Fibroblast of lung (primary cell): ENCODE measurements at places on chromosomes 5 and 9. TPM values are rescaled to one million over a fixed set of nuclear protein-coding genes. Genes with fewer than 3 reads are reported as not detected.

Gene SLC6A18
- total RNA-seq: not detected in 2 replicates

DNA sequence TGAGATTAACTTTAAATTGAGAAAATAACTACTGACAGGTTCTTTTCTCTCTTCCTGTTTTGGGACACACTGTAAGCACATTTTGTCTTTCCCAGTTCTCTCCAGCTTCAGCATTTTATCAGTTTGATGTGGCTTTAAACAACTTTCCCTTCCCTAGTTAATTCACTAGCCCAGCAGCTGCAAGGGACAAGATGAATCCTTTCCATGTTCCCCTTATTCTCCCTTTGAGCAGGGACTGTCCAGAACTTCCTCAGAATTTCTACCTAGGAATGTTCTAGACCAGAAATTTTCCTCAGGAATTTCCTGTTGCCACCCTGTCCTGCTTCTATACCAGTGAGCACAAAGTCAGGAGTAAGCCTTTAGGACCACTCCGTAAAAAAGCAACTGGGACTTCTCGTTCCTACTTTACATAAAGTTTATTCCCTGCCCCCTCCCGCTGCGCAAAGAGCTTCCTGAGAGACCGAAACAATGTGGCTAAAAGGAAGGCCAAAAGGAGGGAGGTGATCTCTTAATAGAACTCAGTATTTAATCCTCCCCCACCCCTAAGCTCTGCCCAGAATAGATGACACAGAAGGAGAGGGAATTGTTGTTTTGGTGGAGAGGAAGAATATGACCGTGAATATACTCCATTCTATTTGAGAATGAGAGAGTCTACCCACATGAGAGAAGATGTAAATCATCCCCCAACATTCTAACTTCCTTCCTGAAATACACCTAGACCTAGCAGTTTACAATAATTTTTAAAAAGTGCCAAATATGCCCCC, 61.9 kb downstream of the GLIS3 start:
- H3K4me3 ChIP-seq: no peak overlapping the region
- H3K36me3 ChIP-seq: no peaks in the 10 kb centered on the region
- peak; percentile 69 for DNase-seq
- H3K27me3 ChIP-seq: no peaks in the 10 kb centered on the region
- no peak overlapping the region for H3K27ac ChIP-seq
- H3K4me1 ChIP-seq: peaks cover 2% of the 10 kb centered on the region

Gene GCNT4
- total RNA-seq: 1.8 and 3.6 TPM in 2 replicates

GRCh38 chr9:12394105-12394504, 299.1 kb upstream of the TYRP1 start:
- H3K36me3 ChIP-seq: no peaks in the 10 kb centered on the region
- no peak for DNase-seq
- H3K4me1 ChIP-seq: no peaks in the 10 kb centered on the region
- no peaks in the 10 kb centered on the region for H3K27me3 ChIP-seq
- no peak overlapping the region for H3K27ac ChIP-seq
- no peak overlapping the region for H3K4me3 ChIP-seq

Gene NSUN2
- 36.5 and 43.6 TPM in 2 replicates for total RNA-seq

- H3K27ac ChIP-seq: no peak overlapping the region
- no peaks in the 10 kb centered on the region for H3K36me3 ChIP-seq
- no peak overlapping the region for H3K4me3 ChIP-seq
- no peaks in the 10 kb centered on the region for H3K4me1 ChIP-seq
- DNase-seq: peak; percentile 6
These were observed 306.9 kb downstream of the GLIS3 start for GRCh38 chr9:3992924-3993323.

Gene PDLIM7
- total RNA-seq: 55.2 and 65.2 TPM in 2 replicates

DNA sequence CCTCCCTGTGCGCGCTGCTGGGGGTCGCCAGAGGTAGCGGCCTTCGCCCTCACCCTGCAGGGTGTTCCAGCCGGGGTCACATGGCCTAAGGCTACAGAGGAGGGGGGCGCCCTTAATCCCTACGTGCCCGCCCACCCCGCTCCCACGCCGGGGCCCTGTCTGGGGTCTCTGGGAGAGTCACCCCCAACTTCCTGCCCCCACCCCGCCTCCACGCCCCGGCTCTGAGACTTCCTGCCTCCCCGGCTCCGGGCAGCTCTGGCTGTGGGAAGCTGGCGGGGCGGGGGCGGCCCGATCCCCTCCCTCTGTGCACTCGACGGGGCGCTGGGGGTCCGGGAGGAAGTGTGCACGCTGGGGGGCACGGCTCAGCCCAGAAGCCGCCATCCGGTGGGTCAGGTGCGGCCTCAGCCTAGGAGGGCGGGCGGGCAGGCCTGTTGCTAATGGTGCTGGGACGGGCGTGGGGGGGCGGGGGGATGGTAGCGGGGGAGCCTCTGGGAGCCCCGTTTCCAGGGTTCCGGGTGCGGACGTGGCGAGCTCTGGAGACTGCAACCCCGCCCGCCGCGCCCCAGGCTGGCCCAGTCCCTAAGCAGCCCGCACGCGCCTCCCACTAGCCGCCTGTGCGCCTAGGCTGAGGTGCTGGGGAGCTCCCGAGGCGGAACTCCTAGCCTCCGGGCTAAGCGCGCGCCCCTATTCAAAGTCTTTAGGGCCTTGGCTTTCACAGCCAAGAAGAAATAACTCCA, 61.6 kb downstream of the CXXC5 start:
- peaks cover 7% of the 10 kb centered on the region for H3K4me1 ChIP-seq
- no peak overlapping the region for H3K4me3 ChIP-seq
- H3K27ac ChIP-seq: no peak overlapping the region
- no peak for DNase-seq
- no peaks in the 10 kb centered on the region for H3K36me3 ChIP-seq

DNA sequence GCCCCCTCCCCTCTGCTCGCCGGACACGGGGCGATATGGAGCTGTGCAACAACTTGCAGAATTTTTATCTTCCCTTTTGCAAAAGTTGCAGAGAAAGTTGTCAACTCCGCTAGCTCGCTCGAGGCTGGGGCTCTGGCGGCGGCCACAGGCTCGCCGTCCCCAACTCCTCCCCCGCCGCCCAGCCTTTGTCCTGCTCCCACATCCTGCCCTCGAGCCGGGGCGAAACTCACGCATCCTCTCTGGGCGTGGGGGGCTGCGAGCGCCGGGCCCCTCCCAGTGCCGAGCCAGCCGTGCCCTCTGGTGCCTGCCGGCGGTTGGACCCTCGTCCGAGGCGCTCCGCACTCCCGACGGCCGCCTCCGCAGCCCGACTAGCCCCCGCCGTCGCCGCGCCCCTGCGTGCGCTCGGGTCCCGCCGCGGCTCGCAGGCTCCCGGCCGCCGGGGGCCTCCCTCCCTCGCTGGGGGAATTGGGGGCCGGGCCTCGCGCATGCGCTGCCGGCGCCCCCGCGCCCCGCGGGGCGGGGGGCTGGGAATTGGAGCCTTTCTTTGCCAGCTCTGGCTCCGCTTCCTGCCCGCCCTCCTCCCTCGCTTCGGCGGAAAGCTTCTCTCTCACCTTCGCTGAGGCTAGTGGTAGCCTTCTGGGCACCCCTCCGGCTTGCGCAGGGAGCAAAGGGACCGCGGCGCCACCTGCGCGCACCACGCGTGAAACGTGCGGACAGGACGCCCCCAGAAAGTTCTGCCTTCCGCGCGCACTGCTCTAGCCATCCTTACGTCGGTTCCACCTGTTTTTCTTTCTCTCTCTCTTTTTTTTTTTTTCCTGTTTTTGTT, at the start of gene CCNJL:
TSS of gene CCNJL (minus strand) at position 431 of the 826 bp plus-strand sequence. CDS start 641 bp downstream, outside the sequence.
- peak within 1 kb of the TSS; percentile 54 for H3K4me3 ChIP-seq
- H3K27ac ChIP-seq: no peak within 1 kb of the TSS
- peaks cover 11% of the 10 kb centered on the region for H3K27me3 ChIP-seq
- no peaks in the 10 kb centered on the region for H3K4me1 ChIP-seq
- DNase-seq: peak; percentile 53
- H3K36me3 ChIP-seq: no peaks in the 10 kb centered on the region

DNA sequence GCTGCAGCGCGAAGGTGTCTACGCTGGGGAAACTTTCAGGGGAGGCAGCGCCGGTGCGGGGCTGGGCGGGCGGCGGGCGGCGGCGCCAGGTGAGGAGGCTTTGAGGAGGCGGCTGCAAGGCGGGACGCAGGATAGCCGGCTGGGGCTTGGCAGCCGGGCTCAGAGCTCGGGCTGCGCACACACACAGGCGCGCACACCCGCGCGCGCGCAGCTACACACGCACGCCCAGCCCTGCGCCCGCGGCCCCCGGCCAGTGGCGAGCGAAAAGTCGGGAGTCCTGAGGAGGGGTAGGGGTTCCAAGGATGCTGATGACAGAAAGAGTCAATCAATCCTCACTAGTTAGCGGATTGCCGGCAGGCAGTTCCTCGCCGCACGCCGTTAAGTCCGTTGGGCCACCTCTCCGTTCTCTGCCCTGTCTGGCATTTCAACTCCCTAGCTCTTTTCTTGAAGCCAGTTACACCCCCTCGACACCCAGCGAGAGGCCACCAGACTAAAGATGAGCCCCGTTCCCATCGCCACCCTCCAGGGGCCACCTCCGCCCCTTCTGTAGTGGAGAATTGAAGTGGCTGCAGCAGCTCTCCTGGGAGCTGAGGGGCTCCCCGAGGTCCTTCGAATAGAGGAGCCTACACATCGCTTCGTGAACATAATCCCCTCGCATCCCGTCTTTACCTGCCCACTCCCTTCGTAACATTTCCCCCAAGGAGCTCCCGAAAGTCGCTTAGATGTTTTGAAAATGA, 1640.3 kb upstream of the C9orf72 start:
- H3K4me3 ChIP-seq: no peak within 1 kb of the TSS
- no peak for DNase-seq
- H3K27ac ChIP-seq: no peak within 1 kb of the TSS
- H3K36me3 ChIP-seq: no peaks in the 10 kb centered on the region

Gene ATG12
- total RNA-seq: 37.2 and 38.8 TPM in 2 replicates

- H3K27me3 ChIP-seq: no peaks in the 10 kb centered on the region
- no peaks in the 10 kb centered on the region for H3K4me1 ChIP-seq
- H3K27ac ChIP-seq: no peak overlapping the region
- no peak overlapping the region for H3K4me3 ChIP-seq
These were observed 379.0 kb downstream of the GLIS3 start for GRCh38 chr9:3920604-3921582.

Gene SIT1
- 0.17 TPM in 1 of 2 replicates, not detected in the other for total RNA-seq

GRCh38 chr9:3028535-3028934, 184.6 kb upstream of the PUM3 start:
- H3K4me3 ChIP-seq: no peak overlapping the region
- H3K4me1 ChIP-seq: no peaks in the 10 kb centered on the region
- DNase-seq: peak; percentile 3
- no peaks in the 10 kb centered on the region for H3K27me3 ChIP-seq

- no peaks in the 10 kb centered on the region for H3K27me3 ChIP-seq
- H3K27ac ChIP-seq: no peak overlapping the region
- no peaks in the 10 kb centered on the region for H3K36me3 ChIP-seq
- no peaks in the 10 kb centered on the region for H3K4me1 ChIP-seq
These were observed 47.3 kb upstream of the ACTBL2 start for GRCh38 chr5:57529864-57530263.

GRCh38 chr5:74500110-74500917, 140.2 kb downstream of the ENC1 start:
- H3K4me3 ChIP-seq: no peak overlapping the region
- H3K27me3 ChIP-seq: no peaks in the 10 kb centered on the region
- H3K36me3 ChIP-seq: no peaks in the 10 kb centered on the region
- peaks cover 3% of the 10 kb centered on the region for H3K4me1 ChIP-seq
- no peak overlapping the region for H3K27ac ChIP-seq
- no peak for DNase-seq

- no peak overlapping the region for H3K27ac ChIP-seq
- H3K4me3 ChIP-seq: no peak overlapping the region
- H3K4me1 ChIP-seq: no peaks in the 10 kb centered on the region
- H3K36me3 ChIP-seq: no peaks in the 10 kb centered on the region
- H3K27me3 ChIP-seq: no peaks in the 10 kb centered on the region
These were observed 45.9 kb downstream of the RANBP17 start for GRCh38 chr5:170907758-170908157.

GRCh38 chr5:101915554-101915953, 380.5 kb downstream of the SLCO4C1 start:
- H3K4me1 ChIP-seq: no peaks in the 10 kb centered on the region
- DNase-seq: no peak
- H3K36me3 ChIP-seq: no peaks in the 10 kb centered on the region
- H3K27ac ChIP-seq: no peak overlapping the region
- no peaks in the 10 kb centered on the region for H3K27me3 ChIP-seq

GRCh38 chr9:14960881-14961280, 50.7 kb upstream of the FREM1 start:
- H3K27me3 ChIP-seq: no peaks in the 10 kb centered on the region
- no peaks in the 10 kb centered on the region for H3K36me3 ChIP-seq
- no peak overlapping the region for H3K27ac ChIP-seq

DNA sequence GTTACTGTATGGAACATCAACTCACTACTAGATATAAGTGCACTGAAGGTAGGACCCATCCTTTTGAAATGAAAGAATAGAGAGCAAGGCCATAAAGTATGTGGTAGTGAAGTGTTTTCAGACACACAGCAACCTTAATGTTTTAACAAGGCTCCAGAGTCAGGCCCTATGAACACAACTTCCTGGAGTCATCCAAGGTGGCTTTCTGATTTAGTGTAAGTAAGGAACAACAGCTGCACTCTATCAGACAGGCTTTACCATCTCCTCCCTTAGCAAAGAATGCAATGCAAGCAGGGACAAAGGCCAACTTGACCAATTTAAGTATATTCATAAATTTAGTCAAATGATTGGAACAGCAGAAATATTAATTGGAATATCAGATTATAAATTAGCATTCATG, 90.1 kb downstream of the MPDZ start:
- H3K4me3 ChIP-seq: no peak overlapping the region
- no peak for DNase-seq
- H3K27me3 ChIP-seq: no peaks in the 10 kb centered on the region
- H3K36me3 ChIP-seq: peaks cover 2% of the 10 kb centered on the region
- H3K4me1 ChIP-seq: no peaks in the 10 kb centered on the region
- H3K27ac ChIP-seq: no peak overlapping the region

DNA sequence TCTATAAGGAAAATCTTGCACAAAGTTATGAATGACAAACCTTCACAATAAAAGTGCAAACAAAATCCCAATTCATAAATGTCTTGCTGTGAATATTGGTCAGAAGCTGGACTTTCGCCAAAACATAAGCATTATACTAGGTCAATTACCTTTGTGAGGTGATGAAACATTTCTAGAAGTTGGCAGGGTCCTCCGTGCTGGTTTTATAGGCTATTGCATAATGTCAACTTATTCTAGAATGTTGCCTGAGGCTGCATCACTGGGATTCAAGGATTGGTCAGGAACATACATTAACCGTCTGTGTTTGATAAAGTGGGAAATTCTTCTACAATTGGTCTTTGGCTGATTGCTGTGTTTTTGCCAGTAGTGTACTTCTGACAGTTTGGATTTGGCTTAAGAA, 49.8 kb upstream of the PALM2AKAP2 start:
- no peak for DNase-seq
- no peak overlapping the region for H3K4me3 ChIP-seq
- no peaks in the 10 kb centered on the region for H3K27me3 ChIP-seq
- no peaks in the 10 kb centered on the region for H3K36me3 ChIP-seq
- peaks cover 3% of the 10 kb centered on the region for H3K4me1 ChIP-seq
